H1 (cell line): ENCODE measurements at places on chromosomes 4 and X.

GRCh38 chrX:104310657-104311254 lies 56.0 kb upstream of the ESX1 start:
- DNase-seq = no peak

GRCh38 chr4:89574176-89574575 lies 262.8 kb downstream of the SNCA start:
- DNase-seq = no peak

GRCh38 chrX:102341867-102342266 lies 94.9 kb downstream of the NXF2 start:
- no peak for DNase-seq

DNA sequence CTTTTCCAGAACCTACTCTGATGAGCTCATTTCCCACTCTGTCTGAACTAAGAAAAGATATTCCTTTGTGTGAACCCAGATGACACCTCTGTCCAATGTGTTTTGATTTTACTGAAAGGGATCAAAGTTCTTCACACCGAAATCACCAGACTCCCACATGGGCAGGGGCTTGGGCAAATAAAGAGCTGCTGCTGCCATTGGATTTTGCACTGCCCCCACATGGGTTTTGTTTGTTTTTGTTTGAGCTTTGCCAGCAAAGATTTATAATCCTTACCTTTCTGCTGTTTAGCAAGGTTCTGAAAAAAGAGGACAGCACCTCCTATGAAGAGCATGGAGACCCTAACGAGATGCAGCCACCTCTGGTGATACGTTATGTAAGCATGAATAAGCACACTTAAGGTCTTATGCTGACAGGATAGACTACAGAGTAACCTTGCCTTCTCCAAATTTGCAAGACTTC lies 44.3 kb downstream of the HSD17B13 start:
- no peak for DNase-seq

GRCh38 chrX:154374313-154375155 lies at the start of gene FLNA:
TSS of gene FLNA (minus strand) at chrX:154374634. CDS start at chrX:154371245, 3,389 bp downstream.
- peak; percentile 61 for DNase-seq

DNA sequence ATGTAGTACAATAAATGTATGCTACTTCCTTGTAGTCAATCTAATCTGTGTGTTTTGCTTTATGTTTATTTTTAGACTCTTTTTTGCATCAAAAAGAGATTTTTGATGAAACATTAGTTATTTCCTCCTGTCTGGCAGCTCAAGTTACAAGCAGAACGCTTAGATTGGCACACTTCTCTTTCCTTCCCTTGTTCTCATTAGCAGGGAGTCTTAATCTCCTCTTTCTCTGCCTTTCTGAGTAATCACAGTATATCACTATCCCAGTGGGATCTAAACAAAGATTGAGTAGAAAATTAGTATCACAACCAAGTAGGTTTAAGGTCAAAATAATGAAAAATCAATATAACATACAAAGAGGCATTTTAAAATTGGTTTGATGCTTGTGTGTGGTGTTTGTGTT lies 1192.6 kb downstream of the C4orf33 start:
- DNase-seq = no peak

DNA sequence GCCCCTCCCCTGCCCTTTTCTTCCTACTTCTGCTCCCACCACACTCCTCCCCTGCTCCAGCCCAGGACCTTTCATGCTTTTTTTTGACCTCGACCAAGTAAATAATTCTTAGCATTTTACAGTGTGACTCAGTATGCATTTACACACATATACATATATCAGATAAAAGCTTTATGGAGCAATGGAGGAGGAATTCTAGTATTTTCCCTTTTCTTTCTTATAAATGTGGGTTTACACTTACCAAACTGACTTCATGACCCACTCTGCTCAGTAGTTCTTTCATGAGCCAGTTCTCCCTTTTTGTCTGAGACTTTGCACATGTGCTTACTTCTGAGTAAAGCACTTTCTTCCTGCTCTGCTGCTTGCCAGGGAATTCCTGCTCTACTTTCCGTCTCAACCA lies 111.8 kb upstream of the H2AZ1 start:
- DNase-seq = no peak

GRCh38 chr4:112510291-112511092 lies 5.5 kb downstream of the NEUROG2 start:
- no peak for DNase-seq

GRCh38 chrX:39645178-39645895 lies 452.4 kb downstream of the BCOR start:
- DNase-seq = no peak

- DNase-seq = no peak
Measured at GRCh38 chr4:10687526-10687925, 3.0 kb upstream of the CLNK start.

- DNase-seq = no peak
Measured at GRCh38 chr4:163193717-163194116, 27.0 kb upstream of the NAF1 start.

- DNase-seq = no peak
Measured at GRCh38 chr4:161280929-161281328, 882.9 kb downstream of the FSTL5 start.

- no peak for DNase-seq
Measured at GRCh38 chr4:165006456-165006855, 25.3 kb upstream of the TRIM60 start.

GRCh38 chr4:78410225-78410624 lies 141.3 kb upstream of the ANXA3 start:
- DNase-seq = no peak

DNA sequence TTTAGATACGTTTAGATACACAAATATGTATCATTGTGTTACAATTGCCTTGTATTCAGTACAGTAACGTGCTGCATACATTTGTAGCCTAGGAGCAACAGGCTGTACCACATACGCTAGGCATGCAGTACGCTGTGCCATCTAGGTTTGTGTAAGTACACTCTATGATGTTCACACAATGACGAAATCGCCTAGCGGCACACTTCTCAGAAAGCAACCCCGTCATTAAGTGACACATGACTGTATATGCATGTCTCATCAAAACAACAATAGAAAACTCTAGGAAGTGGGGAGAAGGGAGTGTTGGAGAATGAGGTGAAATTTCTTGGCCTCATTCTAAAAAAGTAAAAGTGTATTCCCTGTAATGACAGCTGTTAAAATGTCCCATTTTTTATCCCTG lies 32.7 kb downstream of the CCDC149 start:
- DNase-seq = no peak

DNA sequence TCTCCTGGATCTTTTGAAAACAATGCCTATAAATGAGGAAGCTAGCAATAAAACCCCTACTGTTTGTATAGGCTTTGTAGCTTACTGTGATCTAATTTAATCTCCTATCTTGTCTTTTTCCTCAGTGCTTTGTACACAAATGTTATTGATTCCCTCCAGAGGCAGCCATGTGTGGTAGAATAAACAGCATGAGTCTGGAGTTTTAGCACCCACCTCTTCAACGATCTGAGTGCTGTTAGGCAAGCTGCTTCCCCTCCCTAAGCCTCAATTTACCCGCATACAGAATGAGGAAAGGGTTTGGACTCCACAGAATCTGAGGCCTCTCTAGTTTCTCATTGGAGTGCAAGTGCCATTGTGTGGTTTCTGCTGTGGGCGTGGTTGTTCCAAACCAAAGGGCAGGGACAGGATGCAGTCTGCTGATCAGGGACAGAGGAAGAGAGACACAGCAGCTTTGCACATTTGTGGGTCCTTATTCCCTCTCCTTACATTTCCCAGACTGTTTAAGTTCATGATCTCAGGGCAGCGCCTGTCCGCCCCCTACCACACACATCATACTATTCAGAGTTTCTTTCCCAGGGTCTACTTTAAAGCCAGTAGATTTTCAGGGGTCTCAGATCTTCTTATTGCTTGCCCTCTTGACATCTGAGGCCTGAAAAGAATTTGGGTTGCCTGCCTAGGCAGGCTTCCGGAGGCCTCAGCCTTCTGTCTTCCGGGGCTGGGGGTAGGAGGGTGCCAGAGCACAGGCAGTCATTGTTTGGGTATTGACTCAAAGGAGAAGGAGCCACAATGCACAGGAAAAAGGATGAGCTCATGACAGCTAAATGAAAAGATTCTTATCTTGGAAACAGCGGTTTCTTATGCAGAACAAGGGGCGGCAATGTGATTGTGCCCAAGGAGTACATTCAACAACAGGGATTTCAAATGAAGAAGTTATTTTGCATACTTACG lies 114.9 kb upstream of the TEX13D start:
- no peak for DNase-seq

DNA sequence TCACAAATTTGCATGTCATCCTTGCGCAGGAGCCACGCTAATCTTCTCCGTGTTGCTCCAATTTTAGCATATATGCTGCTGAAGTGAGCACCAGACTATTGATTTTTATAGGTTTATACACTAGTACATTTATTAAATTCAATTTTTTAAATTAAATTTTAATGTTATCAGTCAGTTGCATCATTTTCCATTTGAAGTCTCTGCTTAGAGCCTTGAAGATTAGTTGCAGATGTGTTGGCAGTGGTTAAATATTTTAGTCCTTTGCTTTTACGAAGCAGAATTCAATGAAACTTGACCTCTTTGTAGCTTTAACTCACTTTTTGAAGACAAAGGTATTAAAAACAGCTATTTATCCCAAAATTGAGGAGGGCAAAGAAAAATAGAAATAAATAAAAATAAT lies 16.5 kb downstream of the TRAPPC11 start:
- DNase-seq = no peak

GRCh38 chr4:106424426-106424825 lies 55.8 kb upstream of the GIMD1 start:
- no peak for DNase-seq

- DNase-seq = no peak
Measured at GRCh38 chr4:144213371-144213770, 72.9 kb upstream of the GYPA start.

DNA sequence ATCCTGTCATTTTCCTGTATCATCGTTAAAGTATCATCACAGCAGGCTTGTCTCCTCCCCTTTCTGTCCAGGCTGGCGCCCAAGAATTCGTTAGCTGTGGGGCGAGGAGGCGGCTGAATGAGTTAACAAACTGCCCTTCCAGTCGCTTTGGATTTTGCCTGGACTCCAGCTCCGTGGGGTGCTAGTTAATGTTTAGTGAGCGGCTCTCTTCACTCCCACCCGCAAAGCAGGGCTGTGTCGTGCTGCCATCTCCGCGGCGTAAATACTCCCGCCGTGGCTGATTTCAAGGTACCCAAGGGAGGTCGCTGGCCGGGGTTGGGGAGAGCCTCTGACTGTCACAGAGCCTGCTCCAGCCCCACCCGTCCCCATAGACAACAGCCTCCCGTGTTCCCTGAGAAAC lies 44.9 kb upstream of the SPRY1 start:
- DNase-seq = no peak

GRCh38 chrX:153560000-153560399 lies 38.9 kb downstream of the CCNQ start:
- DNase-seq = no peak

DNA sequence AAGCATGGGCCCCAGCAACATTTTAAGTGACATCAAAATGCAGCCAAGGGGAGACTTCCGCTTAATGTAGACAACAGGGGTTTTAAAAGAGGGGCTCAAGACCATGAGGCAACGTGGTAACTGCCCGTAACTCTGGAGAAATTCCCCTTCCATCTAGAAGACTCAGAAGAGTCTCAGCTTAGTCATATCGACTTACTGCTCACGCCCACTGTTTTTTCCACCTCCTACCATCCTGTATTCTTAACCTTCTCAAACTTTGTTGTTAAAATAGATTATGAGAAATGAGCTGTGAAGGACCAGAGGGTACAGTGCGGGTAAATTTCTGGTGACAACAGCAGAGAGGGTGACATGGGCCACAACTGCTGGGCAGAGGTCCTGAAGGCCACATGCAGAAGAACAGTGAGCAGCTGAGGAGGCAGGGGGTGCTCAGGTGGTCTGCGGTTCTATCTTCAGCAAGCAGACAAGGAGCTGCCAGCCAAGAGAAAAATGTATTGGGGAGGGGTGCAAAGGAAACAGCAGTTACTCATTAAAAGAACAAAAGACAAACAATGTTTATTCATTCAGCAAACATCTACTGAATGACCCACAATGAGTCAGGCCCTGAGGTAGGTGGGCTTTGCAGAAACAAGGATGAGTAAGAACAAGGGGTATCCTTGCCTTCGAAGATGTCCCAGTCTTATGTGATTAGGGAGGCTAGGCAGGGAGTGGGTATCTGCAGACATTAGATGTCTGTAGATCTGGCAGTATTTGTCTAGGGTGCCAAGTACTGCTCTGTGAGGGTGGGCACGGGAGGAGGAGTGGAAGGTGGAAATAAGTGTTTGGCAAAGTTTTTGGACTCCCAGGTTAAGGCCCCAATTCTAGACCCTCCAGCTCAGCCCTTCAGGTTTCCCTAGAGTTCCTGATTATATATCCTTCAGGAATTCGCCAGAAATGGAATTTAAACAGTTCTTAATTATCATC lies 175.3 kb downstream of the TSPAN5 start:
- DNase-seq = no peak

DNA sequence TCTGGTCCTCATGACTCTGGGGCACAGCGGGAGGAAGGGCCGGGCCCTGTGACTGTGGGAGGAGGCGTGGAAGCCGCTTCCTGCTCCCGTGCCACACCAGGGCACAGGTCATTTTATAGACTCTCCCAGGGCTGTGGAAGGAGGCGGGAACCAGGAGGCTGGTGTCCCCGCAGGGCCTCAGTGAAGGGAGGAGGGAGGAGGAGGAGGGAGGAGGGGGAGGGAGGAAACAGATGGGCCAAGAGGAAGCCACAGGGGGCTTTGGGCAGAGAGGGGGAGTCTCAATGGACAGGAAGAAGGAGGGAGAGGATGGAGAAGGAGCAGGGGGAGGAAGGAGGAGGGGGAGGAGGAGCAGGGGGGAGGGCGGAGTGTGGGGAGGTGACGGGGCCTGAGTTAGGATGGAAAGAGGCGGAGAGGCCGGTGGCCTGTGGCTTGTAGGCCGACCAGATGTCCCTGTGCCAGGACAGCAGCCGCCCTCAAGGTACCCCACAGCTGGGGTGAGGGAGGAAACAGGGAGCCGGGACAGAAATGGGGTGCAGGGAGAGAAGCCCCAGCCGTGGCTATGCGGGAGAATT lies 6.2 kb upstream of the PLCXD1 start:
- no peak for DNase-seq

GRCh38 chr4:168837922-168838321 lies 172.1 kb downstream of the CBR4 start:
- no peak for DNase-seq

DNA sequence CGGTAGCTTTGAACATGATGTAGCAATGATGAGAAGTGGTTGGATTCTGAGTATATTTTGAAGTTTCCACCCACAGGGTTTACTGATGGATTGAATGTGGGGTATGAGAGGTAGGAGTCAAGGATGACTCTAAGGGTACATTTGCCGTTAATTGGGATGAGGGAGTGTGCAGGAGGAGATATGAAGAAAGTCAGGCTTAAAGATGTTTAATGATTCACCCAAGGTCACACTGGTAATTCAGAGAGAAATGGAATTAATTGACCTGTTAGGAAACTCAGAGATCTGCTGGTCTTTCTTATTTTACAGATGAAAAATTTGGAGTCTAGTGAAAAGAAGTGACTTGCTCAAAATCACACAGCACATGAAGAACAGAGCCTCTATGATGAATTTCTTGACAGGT lies 390.7 kb downstream of the GBA3 start:
- DNase-seq = no peak

GRCh38 chr4:176262243-176262642 lies 6.8 kb downstream of the ASB5 start:
- DNase-seq = no peak

DNA sequence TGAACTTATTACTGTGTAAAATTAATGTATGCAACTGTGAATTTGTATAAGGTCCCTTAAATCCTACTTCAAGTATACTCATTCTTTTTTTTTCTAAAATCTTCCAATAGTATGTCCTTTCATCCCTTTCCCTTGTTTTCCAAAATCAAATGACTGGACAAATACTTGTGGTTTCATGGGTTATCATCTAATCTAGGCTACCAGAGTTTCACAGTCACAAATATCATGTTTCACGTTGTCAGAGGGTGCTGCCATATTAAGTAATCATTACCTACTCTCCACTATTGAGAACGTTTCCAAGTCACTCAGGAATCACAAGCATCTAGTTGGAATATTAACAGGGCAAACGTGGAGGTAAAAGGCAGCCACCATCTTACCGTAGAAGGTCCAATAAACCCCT lies 1235.0 kb upstream of the TENM3 start:
- no peak for DNase-seq
